ENCODE measurements at places on chromosomes 4 and X.

DNA sequence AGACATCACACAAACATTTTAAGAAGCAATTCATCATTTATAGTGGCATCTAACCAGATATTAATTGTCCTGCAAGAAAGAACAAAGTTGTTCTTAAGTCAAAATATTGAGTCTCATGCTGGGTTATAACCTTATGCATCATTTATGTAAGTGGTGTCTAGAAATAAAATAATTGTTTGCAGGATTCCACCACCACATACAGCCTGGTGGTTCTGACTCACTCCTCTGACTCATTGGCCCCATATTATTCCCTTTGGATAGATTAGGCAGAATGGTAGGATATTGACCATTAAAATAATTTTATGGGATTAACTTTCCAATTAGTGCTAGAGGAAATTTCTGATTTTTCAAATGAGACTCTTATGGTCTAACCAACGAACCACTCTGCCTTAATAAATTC, 384.5 kb downstream of the GRXCR1 start:
- DNase-seq: no peak

- DNase-seq: no peak
Measured at GRCh38 chrX:154494715-154495114, 4.3 kb upstream of the SLC10A3 start.

DNA sequence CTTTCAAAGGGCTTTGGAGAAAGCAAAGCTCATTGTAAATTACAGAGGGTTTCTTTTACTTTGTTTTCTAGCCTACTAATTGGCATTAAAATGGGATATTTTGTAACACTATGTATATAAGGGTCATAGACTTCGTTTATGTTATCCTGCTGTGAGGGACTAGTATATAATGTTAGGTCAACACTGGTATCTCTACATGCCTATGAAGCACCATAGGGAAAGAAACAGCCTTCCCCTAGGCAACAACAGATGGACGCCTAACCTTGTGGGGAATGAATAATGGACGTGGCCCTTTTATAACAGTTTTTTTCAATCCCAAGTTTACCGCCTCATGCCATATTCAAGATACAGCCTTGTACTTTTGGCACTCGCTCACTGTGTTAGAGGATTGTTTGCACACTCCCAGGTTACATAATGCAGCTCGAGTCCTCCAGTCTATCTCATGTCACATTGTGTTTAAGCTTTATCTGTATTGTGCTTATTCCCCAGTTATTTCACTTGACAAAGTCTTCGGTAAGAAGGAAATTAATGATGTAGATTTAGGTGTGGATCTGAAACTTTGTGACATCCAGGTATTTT, 711.0 kb downstream of the RPA4 start:
- DNase-seq: no peak

DNA sequence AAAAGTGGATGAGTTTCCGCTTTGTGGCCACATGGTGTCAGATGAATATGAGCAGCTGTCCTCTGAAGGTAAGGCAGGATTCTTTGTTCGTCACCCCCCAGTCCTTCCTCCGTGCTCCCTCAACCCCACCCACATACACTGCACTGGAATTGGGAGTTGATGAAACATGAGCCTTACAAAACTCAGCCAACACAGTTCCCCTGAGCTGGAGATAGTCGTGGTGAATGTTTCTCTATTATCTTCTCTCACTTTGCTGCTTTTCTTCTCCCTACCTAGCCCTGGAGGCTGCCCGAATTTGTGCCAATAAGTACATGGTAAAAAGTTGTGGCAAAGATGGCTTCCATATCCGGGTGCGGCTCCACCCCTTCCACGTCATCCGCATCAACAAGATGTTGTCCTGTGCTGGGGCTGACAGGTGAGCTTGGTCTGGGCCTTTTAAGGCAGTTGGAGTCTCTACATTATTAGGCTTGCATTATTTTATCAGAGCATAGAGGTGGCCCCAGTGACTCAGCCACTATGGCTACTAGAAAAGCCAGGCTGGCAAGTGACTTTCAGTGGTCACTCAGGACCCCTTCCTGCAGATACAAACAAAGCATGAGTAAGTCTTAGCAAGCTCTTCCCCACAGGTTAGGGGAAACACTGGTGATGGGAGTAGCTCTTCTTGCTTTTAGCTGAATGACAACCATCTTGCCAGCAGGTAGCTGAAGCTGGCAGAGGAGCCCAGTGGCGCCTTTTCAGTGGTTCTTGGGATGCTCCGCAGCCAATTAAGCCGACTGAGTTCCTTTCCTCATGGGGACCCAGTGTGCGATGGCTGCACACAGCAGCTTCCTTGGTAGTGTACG, 1.6 kb downstream of the RPL10 start:
- no peak for DNase-seq

DNA sequence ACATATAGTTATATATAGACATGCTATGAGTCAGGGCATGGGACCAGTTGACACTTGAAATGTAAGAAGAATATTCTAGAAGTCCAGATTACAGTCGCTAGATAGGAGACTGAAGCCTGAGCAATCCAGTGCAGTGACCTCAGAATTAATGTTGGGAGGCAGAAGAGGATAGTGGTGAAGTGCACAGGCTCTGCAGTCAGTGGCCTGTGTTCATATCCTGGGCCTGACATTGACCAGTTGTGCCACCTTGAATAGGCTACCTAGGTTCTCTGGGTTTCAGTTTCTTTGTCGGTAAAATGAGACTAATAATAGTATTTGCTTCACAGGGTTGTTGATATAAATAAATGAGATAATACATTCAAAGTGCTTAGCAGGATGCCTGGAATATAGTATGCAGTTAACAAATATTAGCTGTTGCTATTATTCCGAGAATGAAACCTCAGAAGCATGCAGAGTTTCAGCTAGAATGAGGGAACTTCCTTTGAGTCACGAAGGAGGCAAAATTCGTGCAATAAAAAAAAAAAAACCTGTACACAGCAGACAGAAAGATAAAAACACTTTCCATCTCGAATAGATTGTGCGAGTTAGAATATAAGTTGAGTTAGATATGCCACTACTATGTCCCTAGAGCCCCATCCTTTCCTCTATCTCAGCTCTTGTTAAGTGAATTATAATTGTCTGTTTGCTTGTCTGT, 4.0 kb upstream of the SH2D1A start:
- no peak for DNase-seq

- DNase-seq: no peak
Measured at GRCh38 chr4:184011826-184012380, 106.8 kb downstream of the STOX2 start.

DNA sequence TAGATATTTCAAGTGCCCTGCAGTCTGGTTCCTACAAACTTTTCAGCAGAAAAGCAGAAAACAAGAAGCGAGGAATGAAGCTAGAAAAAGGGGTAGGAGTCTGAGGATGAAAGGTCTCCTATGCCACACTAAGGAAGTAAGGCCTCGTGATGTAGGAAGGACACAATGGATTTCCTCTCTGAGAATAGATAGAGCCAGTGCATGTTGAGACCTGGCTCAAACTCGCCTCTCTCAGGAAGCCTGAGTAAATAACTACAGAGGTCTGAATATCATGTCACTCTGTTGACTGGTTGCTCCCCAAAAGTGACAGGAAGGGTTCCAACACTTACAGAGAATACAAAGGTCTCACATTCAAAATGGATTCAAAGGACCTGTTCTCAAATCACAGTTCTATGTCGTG, 93.3 kb downstream of the GRIA3 start:
- DNase-seq: no peak

- DNase-seq: no peak
Measured at GRCh38 chr4:108313546-108314339, 145.0 kb upstream of the LEF1 start.

GRCh38 chr4:37464373-37465128, 220.0 kb downstream of the NWD2 start:
- DNase-seq: no peak

DNA sequence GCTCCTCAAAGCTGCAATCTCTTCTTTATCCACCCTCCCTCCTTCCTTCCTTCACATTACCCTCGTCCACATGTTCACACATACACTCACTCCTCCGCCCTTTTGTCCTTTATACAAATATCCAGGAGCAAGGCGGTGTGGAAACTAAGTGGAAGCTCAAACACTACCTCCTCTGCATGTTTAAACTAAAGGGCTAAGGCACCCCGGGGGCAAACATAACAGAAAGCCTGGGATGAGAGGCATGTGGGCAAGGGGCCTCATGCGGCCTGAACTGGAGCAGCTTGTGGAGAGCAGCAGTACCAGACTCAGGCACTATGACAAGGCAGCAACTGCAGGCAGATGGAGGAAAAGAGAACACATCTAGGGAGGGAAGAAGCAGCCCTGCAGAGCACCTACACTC, 9.5 kb downstream of the MAB21L2 start:
- DNase-seq: no peak

DNA sequence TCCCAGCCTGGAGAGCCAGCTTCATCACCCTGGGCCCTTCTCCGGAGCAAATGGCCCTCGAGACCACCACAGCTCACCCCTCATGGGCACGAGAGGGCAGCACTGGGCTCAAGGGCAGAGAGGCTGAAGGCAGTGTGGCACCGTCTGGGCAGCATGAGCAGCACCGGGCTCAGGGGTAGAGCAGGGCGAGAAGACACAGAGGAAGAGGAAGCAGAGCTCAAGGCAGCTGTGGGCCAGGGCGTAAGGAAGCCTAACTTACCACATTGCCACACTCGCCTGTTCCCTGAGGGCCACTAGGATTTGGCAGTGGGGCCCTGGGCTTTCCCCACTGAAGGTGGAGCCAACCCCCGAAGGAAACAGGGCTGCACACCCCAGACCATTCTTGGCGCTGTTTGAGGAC, 15.5 kb downstream of the ZNF185 start:
- DNase-seq: no peak

DNA sequence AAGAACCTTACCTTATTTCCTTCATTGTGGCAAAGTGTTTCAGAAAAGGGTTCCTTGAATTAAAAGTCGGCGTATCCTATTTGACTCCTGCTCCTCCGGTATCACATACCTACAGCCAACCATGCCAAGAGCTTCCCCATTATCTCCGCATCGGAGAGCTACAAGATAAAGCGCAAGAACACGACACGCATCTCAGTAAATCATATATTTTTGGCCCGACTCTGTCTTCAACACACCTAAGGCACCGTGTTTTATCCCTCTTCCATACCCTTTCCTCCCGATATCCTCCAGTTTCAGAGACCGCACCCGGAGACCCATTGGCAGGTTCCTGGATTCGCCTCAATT, 497 bp upstream of the THAP9 start:
- DNase-seq: no peak

- no peak for DNase-seq
Measured at GRCh38 chr4:183857040-183857439, 48.1 kb upstream of the STOX2 start.

GRCh38 chr4:148565801-148566200, 123.6 kb upstream of the NR3C2 start:
- no peak for DNase-seq
